HCEC 1CT (cell line): ENCODE measurements at places on chromosomes 3 and 15.

DNA sequence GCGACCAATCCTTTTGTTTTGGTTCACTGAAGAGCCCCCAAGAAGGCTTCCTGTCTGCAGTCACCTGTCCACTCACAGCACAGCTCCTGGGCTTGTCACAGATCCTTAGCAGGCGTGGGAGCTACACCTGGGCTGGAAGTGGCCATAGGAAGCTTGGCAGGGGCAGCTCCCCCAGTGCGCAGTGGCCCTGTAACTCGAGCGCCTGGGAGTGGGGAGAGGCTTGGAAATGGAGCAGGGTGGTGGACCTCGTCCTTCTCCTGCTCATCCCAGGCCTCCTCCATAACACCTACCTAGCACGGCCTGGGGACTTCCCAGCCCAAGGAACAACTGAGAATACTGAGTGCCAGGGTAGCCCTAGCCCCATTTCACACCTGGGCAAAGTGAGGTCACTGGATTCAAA, 19.3 kb upstream of the TGM5 start:
- no peak for DNase-seq

DNA sequence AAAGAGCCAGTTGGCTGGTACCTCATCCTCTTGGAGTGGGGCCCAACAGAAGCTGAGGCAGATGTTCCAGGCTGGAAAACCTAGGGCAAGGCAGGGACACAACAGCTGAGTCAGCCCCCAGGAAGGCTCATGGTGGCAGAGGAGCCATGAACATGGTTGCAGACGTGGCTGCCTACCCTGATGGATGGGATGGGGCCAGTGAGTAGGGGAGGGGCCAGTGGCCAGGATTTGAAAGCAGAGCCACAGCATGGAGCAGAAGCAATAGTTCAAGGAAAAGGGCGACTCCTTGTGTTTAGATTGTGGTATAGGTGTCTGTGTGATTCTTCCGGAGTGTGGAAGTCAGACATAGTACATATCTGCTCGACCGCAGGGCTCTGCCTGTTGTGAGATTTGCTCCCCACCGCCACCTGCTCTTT, 24.2 kb downstream of the PXYLP1 start:
- peak; percentile 44 for DNase-seq

GRCh38 chr3:52367891-52368880, 52.1 kb downstream of the DNAH1 start:
- no peak for DNase-seq

DNA sequence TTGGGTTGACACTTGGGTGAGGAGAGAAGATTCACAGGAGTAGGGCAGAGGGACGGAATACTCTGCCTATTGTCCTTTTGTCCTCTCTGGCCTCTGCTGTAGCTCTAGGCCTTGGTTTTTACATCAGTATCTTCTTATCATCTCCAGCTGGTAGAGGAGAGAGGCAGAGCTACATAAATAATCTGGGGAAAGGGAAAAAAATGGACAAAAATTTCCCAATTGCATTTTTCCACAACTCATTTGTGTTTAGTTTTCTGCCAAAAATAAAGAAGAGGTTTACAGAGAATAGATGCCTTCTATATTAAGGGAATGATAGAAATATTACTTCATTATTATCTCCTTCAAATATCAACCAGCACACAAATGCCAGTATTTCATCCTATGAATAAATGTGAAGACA, 216.4 kb upstream of the P2RY1 start:
- no peak for DNase-seq

- no peak for DNase-seq
Measured at GRCh38 chr3:7309641-7310102, 448.8 kb downstream of the GRM7 start.

DNA sequence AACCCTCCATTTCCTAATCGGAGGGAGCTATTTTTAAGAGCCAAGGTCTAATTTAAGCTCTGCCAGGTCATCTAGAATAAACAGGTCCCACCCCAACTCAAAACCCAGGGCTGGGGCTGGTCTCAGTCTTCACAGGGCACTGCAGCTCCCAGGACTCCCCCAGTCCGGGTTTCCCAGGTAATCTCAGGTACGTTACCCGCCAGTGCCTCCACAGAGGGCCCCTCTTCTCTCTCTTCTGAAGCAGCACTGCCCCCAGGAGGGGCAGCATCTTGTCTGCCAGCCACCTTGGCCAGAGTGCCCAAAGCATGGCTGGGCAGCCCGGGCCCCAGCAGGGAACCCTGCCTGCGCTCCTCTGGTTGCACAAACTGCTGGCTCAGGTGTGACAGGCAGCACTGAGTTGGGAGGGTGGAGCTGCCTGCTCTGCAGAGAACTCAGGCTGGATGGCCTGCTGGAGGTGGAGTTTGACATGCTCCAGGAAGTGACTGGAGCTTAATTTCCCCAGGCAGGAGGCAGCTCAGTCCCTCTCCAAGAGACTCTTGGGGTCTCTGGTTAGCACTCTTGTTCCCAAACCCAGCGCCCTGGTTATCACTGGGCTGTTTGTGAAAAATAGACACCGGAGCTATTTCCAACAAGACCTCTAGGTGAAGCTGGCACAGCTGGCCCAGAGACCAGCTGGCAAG, at the start of gene PLA2G4F:
Gene PLA2G4F, minus strand, starts transcription at position 394 of the 680 bp plus-strand sequence. Its CDS starts 87 bp downstream, at position 307.
- no peak for DNase-seq

- no peak for DNase-seq
Measured at GRCh38 chr3:177085794-177086193, 111.5 kb downstream of the TBL1XR1 start.

DNA sequence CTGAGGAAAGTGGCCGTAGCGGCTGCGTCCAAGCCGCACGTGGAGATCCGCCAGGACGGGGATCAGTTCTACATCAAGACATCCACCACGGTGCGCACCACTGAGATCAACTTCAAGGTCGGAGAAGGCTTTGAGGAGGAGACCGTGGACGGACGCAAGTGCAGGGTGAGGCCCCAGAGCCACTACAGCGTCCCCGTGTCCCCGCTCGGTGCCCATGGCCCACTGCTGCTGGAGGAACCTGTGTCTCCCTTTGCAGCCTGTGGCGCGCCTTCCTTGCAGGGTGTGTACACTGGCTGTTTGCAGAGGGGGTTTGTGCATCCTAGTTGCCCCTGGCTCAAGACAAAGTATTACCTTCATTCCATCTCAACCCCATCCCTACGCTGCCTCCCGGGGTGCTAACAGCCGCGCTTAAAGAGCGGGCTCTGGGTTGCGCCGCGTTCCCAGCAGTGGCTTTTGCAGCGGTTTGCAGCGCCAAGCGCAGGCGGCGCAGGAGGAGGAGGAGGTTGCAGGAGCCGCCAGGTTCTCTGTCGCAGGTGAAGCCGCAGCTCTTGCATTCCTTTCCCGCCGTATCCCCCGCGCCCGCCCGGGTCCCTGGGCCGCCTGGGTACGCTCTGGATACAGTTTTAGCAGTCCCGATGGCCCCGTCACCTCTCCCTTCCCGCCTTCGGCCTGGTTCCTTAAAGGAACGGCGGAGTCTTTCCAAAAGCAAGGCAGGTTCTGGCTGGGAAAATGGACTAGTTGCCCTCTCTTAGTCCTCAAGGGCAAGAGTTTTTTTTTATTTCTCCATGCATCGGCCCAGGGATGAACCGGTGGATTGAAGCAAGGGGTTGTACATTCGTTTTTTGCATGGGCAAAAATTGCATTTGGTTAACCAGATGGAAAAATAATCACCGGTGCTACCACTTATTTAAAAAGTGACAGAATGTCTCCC, 1.2 kb downstream of the CRABP1 start:
- no peak for DNase-seq

- DNase-seq: no peak
Measured at GRCh38 chr3:44227632-44228031, 14.1 kb upstream of the TOPAZ1 start.

GRCh38 chr15:66820481-66821176, 118.6 kb downstream of the SMAD6 start:
- DNase-seq: no peak

- no peak for DNase-seq
Measured at GRCh38 chr15:73394782-73395181, 26.0 kb upstream of the HCN4 start.

DNA sequence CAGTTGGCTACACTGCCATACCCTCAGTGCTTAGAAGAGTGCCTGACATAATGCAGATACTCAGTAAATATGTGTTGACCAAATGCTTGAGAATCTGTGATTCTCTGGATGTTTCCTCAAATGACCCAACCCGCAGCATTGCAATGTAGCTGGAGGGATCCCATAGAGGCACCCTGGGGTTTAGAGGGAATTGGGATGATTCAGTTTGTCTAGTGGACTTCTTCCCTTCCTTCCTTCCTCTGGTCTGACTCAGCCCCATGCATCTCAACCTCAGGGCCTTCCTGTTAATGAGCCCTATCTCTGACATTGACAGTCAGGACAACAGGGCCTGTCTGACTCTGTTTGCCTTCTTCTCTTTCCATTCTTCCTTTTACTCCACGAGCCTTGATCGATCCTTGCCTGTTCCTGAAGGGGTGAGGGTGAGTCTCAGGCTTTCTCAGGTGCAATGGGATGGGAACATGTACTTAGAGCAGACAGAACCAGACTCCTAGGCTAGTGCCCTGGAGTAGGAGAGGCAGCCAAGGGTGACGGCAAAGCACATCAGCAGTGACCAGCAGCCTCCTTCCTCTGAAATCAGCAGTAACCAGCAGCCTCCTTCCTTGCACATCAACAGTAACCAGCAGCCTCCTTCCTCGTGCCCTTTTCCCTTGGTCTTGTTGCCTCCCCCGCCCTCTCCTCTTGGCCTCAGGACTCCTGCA, 78.2 kb downstream of the DGKG start:
- DNase-seq: peak; percentile 85

DNA sequence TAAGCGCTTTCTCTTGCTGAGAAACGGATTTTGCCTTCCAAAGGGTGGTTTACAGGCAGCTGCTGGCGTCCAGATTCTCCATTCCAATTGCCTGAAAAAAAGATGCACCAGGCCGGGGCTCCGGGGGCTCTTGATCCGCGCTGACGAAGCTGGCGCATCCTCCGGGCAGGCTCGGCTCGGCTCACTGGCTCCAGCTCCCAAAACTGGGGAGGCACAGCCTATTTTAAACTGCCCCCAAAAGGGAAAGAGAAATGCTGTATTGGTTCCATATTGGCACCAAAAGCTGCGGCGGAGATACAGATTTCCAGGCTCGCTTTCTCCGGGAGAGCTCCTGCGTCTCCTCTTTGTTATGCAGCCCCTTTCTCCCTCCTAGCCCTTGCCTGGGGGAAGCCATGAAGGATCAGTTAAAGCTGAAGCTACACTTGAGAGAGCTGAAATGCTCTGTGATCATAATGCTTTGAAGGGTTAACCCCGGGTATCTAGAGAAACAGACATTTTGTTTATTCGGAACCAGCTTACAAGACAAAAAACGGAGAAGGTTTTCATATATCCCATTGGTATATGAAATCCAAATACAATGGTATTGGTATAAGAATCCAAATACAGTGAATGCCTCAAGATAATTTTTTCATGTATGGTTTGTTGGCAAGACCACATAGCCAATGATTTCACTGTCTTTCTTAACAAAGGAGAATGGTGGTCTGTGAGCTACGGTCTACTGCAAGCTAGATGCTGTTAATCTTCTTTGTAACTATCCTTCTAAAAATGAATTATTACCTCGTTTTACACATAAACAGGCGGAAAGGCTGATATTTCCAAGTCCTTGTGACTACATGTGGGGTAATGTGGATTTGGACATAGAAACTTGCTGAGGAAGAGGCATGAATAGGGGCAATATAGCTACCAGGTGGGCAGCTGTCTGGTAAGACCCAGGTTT, 693 bp downstream of the CD200 start:
- peak; percentile 7 for DNase-seq

DNA sequence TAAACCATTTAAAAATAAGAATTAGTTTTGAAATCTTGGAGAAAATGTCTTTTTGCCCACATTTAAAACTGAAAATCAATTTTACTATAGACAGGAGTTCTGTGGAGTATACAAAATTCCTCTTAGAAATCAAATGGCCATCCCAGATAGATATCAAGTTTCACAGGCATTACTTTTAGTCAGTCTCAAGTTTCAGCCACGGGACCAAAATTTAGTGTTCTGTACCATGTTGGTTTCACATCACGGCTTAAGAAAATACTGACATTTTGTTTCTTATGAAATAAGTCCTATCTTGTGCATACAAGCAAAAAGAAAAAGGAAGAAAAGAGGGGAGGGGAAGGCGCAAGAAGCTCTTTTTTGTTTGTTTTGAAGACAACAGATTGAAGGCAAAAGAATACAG, 45.7 kb downstream of the EIF2AK4 start:
- DNase-seq: no peak

DNA sequence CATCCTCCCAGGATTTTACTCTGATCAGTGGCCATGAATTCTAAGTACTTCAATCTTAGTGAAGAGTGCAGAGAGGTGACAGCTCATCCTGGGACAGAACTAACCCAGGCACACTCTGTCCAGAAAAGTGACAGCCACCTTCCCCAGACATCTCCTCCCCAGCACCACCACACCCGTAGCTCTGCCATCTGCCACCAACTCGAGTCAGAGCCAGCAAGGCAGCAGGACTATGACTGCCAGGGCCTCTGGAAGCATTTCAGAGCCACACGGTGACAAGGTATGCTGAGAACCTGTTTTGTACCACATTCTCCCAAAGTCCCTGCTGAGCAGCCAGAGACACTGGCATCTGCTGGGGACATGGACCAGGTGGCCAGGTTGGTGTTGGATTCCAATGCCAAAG, 71.0 kb downstream of the NTRK3 start:
- DNase-seq: no peak

- no peak for DNase-seq
Measured at GRCh38 chr15:66327736-66328135, 28.7 kb downstream of the TIPIN start.

- no peak for DNase-seq
Measured at GRCh38 chr15:56794165-56794552, 60.9 kb upstream of the ZNF280D start.

- DNase-seq: peak; percentile 36
Measured at GRCh38 chr15:69451951-69452691, 497 bp upstream of the RPLP1 start.

DNA sequence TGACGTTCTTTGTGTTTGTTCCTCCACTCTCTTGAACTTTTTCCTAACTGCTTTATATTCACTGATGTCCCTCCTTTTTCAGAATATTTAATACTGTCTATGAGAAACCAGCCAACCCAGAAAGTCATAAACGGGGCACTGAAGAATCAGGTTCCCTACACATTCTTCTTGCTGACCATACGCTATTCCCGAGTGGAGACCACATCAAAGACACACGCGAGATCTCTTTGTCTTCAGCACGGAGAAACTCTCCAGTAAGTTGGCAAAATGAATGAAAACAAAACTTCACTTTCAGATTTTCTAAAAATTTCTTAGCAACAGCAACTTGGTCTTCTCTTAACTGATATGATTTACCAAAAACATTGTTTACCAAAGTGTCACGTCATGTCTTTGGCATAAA, 22.6 kb downstream of the FAM174B start:
- no peak for DNase-seq
